ENCODE measurements at places on chromosomes 4 and X.

- no peak for DNase-seq
Observed at GRCh38 chr4:37258221-37258620, 13.7 kb downstream of the NWD2 start.

DNA sequence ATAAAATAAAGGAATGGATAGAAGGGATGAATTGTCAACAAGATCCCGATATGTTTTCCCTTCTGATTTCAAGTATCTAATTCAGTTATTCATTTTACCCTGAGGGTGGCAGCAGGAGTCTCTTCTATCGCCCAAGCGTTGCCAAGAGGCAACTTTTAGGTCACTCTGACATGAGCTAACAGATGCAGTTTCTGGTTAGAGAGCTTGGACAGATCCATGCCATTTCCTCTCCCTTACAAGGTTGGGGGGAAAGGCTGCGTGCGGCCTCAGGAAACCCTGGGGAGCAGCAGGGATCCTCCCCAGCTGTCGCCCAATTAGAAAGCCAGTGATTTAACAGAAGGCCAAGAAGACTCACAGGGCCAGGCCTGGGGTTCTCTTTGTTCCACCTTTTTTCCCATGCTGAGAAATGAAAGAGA lies 35.3 kb upstream of the WAS start:
- no peak for DNase-seq

- no peak for DNase-seq
Observed at GRCh38 chrX:24646745-24647182, 383 bp downstream of the PCYT1B start.

- DNase-seq: no peak
Observed at GRCh38 chr4:174284487-174284886, 776 bp downstream of the CEP44 start.

- no peak for DNase-seq
Observed at GRCh38 chrX:69900491-69900890, 149.2 kb downstream of the AWAT2 start.

- no peak for DNase-seq
Observed at GRCh38 chr4:1471443-1472147, 65.4 kb upstream of the NKX1-1 start.

DNA sequence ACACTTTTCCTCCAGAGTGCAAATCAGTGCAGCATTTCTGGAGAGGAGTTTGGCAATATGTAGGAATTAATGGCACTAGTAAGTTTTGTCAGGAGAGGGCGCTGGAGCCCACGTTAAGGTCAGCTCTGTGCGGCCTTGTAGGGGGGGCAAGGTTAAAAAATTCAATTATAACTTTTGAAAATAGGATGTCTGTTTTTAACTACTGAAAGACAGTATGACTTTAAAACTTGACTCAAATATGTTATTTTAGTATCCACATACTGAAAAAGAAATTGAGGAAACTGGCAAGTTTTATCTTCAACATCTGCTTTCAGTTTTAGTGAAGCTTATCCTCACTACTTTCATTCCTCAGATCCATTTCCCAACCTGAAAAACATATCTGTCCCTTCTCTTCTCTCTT lies 30.9 kb upstream of the HSD17B13 start:
- DNase-seq: no peak

- DNase-seq: no peak
Observed at GRCh38 chr4:177010418-177010817, 217.7 kb upstream of the VEGFC start.

DNA sequence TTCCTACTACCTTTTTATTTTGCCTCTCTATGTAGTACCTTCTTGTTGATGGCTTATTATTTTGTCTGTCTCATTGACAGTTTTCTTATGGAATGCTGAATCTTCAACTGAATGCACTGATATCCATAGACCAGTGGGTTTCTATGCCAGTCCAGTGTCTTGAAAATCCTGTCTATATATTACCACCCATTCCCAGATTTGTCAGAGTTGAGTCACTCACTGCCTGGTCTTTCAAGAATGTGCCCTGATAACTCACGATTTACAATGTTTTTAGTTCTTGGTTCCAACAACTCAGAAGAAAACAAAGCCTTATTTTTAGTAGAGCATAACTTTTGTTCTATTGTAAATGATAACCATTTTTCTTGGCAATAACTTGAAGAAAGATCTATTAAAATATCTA lies 606.0 kb upstream of the PITX2 start:
- no peak for DNase-seq

GRCh38 chr4:118158763-118159375 lies 124.6 kb downstream of the NDST3 start:
- DNase-seq: no peak

DNA sequence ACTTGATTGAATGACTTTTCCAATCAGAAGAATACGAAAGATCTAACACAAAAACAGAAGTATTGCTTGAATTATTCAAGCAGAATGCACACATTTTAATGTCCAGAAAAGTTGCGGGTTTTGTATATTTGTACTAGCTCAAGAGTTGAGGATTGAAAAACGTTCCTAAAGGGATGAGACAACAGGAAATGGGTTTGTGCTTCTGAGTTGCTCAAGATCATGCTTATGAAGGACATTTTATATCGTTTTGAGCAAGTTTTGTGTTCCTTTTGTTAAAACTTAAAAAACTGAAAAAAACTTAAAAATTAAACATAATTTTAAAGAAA lies 353 bp upstream of the SMIM10 start:
- no peak for DNase-seq

GRCh38 chr4:22745234-22745633 lies 52.5 kb downstream of the GBA3 start:
- no peak for DNase-seq

DNA sequence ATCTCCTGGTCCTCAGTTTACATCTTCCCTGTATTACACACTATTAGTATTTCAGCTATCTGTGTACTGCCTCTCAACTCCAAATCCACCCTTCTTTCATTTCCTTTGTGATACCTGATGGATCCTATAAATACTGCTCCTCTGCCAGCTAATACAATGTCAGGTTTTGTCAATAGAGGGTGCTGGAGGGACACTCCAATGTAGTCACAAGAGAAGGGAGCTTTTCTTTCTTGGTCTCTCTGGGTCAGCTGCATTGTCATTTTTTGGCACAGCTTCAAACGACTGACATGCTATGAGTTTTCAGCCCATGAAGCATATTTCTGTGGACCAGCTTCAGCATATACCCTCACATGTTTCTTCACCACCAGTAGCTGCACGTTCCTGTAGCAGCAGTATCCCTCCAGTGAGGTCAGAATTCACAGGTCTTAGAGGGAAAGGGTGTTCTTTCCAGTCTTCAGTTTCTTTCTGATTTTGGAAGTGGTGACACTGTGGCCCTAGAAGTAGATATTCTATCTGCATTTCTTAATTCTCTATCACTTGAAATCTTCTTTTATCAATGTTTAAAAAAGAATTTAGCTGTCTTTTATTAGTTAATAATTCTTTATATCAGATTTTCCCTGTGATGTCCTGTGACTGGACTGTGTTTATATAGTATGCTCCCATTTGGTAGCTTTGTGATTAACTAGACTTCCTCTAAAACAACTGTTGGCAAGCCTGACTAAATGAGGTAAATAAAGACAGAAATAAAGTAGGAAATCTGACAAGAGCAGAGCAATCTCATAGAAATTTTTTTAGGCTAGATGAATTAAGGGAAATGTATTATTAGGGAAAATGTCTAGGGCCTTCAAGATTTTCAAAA lies 60.6 kb downstream of the GABRA2 start:
- peak; percentile 21 for DNase-seq

DNA sequence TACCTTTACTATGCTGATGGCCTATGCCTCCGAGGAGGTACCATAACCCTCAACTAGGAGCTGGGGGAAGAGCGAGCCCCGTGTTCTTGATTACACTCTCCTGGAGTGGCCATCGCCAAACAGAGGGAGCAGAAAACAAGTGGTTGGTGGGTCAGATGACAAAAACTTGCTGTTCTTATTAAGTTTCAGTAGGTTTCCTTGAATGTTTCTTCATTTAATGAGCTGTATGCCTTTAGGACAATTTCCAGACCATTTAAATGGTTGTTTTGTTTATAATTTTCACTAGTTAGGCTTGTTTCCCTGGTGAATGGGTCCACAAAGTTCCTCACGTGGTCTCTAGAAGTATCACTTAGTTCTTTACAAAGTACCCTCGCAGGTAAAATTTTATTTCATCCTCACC lies 4.7 kb downstream of the PYURF start:
- DNase-seq: no peak

Measured in SW 1271 (cell line).